ENCODE measurements at places on chromosomes 6 and 20.

DNA sequence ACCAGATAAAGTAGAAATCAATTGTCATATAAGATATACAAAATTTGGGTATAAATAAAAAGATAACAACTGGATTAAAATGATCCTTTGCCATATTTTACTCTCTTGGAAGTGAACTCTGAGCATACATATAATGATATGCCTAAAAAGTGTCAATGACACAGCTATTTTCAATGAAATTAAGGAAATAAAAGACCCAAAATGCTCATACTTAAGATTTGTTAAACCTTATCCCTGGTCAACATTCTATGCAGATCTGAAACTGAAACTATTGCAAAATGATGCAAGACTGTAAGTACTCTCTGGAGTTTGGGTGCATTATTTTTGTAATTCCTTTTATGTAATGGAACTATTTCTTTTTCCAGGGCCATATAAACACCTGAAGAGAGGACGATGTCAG, 119.0 kb upstream of the SGK1 start:
- no peak for DNase-seq

GRCh38 chr6:42777126-42777822, 4.6 kb upstream of the BICRAL start:
- no peak for DNase-seq

DNA sequence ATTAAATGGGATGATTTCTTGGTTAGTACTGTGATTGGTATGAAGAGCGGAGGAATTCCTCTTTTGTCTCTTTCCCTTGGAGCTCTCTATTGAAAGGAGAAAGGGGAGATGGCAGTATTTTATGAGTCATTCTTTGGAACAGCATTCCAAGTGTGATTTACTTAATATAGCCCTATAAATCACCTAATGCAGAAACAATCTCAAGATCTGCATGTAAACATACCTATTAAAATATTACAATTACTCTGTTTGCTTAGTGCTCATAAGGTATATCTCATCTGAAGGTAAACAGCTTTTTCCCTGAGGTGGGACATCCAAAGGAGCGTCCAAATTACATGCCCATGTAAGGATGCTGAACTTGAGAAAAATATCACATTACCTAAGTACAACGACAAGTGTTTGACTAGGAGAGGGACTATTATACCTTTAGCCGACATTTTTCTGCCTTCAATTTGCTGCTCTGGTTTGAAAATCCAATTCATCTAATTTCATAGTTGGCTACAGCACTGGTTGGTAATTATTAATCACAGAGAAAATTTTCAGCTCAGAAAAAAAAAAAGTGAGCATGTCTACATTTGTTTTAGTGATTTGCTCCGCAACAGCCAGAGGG, 229.0 kb downstream of the FOXC1 start:
- DNase-seq: no peak

DNA sequence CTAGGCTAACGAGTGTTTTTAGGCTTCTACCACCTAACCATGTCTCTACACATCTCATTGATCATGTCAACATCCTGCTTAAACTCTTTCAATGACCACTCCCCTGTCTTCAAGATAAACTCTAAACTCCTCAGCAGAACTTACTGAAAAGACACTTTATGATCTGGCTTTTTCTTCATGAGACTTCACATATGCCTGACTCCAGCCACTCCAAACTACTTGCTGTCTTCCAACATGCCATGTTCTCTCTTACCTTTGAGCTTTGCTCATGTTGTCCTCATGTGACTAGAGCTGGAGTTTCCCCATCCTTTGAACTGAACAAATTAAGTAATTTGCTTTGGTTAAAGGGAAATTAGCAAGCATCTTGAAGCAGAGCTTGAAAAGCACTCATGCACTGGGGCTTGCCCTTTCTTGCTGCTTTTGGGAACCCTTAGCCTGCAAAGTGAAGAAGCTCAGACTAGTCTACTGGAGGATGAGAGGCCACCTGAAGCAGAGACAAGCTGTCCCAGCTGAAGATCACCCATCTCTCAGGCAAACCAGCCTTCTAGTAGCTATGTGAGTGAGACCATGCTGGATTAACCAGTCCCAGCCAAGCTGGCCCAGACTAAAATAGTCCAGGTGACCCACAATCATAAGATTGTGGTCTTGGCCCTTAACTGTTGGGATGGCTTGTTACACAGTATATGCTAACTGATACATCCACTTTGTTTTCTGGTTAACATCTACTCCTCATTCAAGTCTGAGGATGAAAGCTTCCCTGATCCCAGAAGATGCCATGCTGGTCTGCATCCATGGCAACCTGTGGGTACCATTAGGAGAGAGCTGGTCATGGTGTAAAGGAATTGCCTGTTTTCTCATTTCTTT, 235.8 kb downstream of the GMPR start:
- DNase-seq: no peak

DNA sequence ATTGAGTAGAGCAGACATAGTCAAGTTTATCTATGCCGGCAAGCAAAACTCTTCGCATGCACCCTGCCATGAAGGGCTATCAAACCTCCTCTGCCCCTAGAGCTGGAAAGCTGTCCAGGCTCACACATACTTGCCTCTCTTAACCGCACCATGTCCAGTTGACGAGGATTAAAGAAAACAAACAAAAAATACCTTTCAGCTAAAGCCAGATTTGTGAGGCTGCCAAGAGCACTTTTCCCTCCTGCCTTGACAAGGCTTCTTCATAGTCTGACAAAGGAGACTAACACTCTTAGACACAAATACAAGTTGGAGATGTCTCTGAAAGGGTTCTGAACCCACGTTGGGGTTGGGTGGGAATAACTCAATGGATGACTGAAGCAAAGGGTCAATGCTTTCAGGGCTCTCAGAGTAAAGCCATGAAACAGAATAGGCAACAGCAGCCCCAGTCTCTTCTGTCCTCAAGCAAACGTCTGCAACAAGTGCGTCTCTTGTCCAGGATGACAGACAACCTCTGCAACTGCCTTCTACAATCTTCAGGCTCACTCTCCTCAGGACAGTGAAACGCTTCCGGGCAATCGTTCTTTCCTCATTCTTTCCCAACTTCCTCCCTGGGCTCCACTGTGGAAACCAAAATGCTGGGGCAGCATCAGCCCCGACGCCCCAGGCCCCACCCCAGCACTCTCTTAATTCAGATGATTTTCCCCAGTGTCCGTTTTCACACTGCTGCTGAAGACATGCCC, 57.8 kb downstream of the AGPAT4 start:
- DNase-seq: no peak

GRCh38 chr20:22338140-22338708, 246.1 kb downstream of the FOXA2 start:
- DNase-seq: no peak

- DNase-seq: no peak
These were observed 175.7 kb downstream of the ALDH8A1 start for GRCh38 chr6:134774201-134774638.

- DNase-seq: no peak
These were observed 44.2 kb upstream of the TMEM217 start for GRCh38 chr6:37302086-37302686.

GRCh38 chr20:39645131-39645530, 683.0 kb downstream of the DHX35 start:
- no peak for DNase-seq

- DNase-seq: no peak
These were observed 68.8 kb downstream of the UTRN start for GRCh38 chr6:144353871-144354314.

DNA sequence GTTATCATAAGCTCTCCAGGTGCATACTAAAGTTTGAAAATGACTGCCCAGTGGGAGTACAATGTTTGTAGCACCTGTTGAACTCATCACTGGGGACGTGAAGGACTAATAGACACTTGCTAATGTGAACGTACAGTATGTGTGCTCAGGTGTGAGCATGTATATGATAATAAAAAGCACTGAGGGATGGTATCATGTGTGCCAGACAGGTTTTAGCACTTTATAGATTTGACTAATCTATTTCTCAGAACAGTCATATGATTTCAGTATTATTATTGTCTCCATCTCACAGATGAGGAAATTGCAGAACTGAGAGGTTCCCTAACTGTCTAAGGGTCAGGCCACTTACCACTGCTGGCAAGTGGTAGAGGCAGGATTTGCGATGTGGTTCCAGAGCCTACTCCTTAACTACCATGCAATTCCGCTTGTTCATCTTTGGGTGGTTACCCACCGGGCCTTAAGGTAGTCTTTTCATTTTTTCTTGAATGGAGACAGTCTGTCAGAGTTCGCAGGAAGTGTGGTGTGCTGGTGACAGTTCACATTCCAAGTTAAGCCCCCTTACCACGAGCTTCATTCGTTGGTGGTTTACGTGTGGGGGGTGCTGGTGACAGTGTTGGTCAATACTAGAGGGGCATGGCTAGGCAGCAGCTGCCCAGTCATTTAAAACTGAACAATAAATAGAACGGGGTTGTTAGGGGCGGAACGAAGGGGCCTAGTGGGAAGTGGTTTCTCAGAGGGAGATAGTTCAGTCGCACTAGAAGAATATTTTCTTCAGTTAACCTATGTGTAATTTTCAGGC, 46.8 kb downstream of the RREB1 start:
- DNase-seq: no peak

- DNase-seq: no peak
These were observed 11.9 kb downstream of the CD40 start for GRCh38 chr20:46129955-46130481.

- DNase-seq: no peak
These were observed 117.2 kb upstream of the BACH2 start for GRCh38 chr6:90413867-90414266.

- peak; percentile 46 for DNase-seq
These were observed 15.8 kb upstream of the FOXC1 start for GRCh38 chr6:1593958-1594314.

- DNase-seq: no peak
These were observed 8.5 kb downstream of the TMEM242 start for GRCh38 chr6:157314705-157315321.

DNA sequence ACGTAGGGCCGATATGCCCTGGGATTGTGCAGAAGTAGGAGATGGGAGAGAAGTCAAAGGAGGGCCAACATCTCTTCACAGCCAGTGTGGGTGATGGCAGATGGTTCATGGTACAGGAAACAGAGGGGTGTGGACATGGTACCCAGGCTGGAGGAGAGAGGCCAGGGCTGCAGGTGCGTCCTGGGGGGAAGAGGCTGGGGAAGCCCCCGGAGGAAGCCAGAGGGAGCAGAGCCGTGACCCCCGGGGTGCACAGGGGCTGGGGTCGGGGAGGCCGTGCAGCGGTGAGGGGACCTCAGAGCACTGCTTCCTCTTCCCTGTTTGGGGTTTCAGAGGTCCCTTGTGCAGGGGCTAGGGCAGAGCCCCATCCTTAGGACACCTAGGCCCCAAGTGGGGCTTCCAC, 11.2 kb upstream of the ZBTB46 start:
- DNase-seq: no peak

GRCh38 chr6:52640916-52641315, 30.0 kb upstream of the TMEM14A start:
- no peak for DNase-seq

DNA sequence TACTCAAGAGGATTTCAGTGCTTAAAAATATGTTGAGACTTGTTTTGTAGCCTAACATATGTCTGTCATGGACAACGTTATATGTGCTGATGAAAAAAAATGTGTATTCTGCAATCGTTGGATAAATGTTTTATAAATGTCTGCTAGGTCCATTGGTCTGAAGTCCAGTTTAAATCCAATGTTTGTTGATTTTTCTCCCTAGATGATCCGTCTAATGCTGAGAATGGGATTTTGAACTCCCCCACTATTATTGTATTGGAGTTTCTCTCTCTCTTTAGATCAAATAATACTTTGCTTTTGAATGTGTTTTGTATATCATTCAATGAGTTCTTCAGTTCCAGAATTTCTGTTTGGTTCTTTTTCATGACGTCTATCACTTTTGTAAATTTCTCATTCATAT, 44.9 kb downstream of the CYB5R4 start:
- DNase-seq: no peak

GRCh38 chr6:163260111-163260895, 154.2 kb upstream of the QKI start:
- DNase-seq: no peak

GRCh38 chr20:37430044-37430443, 84.1 kb downstream of the SRC start:
- DNase-seq: no peak

- peak; percentile 27 for DNase-seq
These were observed 63.1 kb downstream of the GMPR start for GRCh38 chr6:16301511-16301910.

- no peak for DNase-seq
These were observed 6.3 kb downstream of the MICAL1 start for GRCh38 chr6:109449064-109449794.

DNA sequence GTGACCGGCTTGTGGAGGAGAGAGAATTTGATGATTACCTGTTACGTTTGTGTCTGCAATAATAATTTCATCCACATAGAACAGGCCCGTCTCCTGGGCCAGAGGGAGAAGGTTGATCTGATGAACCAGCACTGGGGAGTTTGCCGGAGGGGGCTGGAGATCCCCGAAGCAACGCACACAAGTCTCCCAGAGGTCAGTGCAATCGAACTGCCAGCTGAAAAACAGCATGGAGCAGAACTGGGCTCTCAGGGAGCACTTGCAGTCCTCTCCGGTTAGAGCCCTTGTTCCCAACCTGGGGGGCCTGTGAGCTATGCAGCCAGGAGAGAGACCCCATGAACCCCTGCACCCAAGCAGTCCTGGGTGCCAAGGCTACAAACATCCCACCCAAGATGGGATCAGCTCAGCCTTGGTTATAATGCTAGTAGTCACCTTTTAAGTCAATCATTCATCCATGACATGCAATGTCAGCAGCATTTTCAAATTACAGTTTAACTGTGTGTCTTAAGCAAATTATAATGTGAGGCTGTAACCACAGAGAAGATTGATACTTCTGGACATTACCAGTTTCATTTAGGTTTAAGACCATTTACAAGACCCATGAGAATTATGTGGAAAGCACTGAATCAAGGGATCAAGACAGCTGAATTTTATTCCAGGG, 34.2 kb downstream of the PKHD1 start:
- no peak for DNase-seq

GRCh38 chr6:43149265-43149664, 21.8 kb upstream of the SRF start:
- no peak for DNase-seq

- DNase-seq: no peak
These were observed 2.5 kb upstream of the CLDN20 start for GRCh38 chr6:155261111-155261900.

DNA sequence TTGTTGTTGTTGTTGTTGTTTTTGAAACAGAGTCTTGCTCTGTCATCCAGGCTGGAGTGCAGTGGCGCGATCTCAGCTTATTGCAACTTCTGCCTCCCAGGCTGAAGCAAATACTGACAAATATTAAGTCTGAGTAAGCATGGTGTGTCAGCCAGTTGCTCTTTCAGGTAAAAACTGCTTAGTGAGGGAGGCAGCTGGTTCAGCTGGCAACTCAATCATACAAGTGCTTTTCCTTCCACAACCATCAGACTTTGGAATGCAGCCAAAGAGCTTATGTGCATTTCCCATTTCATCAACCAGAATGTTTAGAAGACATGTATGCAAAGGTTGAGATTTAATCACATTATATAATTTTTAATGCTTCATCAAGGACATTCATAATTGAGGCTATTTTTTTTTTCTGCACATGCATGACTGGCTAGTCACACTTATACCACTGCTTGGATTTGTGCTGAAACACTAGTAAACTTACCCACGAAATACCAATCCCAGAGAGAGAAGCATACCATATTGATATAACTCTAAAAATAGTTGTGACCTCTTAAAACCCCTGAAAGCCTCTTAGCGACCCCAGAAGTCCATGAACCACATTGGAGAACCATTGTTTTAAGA, 56.0 kb downstream of the CLIC5 start:
- DNase-seq: no peak

- no peak for DNase-seq
These were observed 19.5 kb upstream of the NFATC2 start for GRCh38 chr20:51562027-51562331.

GRCh38 chr20:56774873-56775272, 145.8 kb downstream of the TFAP2C start:
- no peak for DNase-seq

GRCh38 chr20:14685183-14685582, 347.8 kb upstream of the FLRT3 start:
- no peak for DNase-seq
